ENCODE measurements at places on chromosomes 4 and X.
A peak's percentile ranks its signal among the peaks of the same experiment; 100 is the strongest.

- no peak for DNase-seq
Observed at GRCh38 chrX:132114607-132115006, 13.2 kb downstream of the FRMD7 start.

GRCh38 chrX:118552121-118552900 is 56.7 kb downstream of the DOCK11 start:
- DNase-seq, result no peak

DNA sequence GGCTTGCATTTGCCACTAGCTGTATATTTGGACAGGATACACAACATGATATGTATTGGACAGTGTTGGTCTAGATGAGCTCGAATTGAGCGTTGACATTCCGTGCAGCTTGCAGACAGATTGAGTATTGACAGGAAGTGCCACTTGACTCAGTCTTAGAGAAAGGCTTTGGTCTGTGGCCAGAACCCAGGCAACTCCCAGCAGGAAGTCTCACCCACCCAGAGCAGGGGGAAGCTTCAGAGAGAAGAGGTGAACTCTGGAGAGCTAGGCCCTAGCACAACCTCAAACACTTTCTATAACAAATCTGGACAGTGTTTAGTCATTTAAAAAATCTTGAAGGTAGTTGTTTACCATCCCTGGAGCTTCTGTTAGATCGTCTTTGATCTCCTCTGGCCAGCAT is 280.5 kb downstream of the FBXW7 start:
- DNase-seq, result peak; percentile 17

DNA sequence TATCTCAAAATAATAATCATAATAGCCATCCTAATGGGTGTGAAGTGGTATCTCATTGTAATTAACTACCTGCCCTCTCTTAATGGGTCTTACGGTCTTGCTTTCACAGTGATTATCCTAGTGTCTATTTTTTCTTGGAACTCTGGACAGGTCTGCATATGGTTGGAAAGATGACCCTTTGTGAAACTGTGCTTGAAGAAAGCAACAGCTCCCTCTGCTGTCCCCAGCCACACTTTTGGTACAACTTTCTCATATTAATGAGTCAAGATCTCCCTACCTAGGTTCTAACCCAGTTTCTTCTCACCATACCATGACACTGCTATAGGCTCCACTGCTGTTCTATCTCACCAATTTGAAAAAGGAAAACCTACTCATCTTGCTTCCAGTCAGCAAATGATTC is 2.4 kb downstream of the TFDP3 start:
- no peak for DNase-seq

GRCh38 chr4:122652379-122652778 is 31.5 kb upstream of the IL21 start:
- peak; percentile 15 for DNase-seq

DNA sequence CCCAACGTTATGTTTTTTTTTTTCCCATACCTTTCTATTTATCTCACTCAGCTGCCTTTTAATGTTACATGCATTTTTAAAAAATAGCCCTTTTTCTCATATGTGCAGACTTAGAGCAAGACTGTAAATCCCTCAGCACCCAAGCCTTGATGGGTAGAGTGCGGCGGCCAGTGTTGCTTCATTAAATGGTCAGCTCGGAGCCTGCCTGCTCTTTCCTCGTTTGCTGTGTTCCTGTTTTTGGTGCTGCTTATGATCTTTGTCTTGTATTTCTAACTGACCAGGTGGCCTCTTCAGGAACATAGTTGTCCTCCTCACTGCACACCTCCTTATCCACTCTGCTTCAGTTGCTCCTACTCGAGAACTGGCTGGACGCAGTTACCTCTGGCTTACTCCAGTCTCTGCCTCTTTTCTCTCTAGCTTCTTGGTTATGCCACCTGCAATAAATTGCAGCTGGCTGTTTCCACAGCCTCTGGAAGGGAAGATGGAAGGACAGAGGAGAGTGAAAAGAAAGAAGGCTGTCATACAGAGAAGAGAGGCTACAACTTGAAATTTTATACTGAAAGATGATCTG is 10.7 kb downstream of the RBPJ start:
- no peak for DNase-seq

- no peak for DNase-seq
Observed at GRCh38 chr4:41346306-41347061, 89.8 kb downstream of the UCHL1 start.

GRCh38 chr4:151114338-151114737 is 14.9 kb downstream of the RPS3A start:
- DNase-seq, result no peak

GRCh38 chr4:138035781-138036258 is 206.3 kb downstream of the SLC7A11 start:
- no peak for DNase-seq

- peak; percentile 23 for DNase-seq
Observed at GRCh38 chr4:100095729-100096595, 94.3 kb downstream of the DDIT4L start.

DNA sequence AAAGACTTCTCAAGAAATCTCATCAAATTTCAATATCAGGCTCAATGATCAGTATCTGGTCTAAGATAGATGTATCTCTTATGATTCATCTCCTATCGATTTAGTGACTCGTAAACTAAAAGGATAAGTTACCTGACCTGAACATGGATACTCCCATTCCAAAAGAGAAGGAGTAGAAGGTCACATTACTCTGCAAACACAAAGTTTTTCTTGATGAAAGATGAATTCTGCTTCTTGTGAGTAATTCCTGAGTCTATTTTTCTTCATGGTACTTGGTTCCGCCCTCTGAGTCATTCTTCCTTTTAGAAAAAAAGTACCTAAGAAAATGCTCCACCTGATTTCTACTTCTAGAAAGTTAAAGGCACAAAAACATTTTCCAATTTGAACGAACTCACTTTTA is 223.1 kb upstream of the SLIT2 start:
- no peak for DNase-seq

DNA sequence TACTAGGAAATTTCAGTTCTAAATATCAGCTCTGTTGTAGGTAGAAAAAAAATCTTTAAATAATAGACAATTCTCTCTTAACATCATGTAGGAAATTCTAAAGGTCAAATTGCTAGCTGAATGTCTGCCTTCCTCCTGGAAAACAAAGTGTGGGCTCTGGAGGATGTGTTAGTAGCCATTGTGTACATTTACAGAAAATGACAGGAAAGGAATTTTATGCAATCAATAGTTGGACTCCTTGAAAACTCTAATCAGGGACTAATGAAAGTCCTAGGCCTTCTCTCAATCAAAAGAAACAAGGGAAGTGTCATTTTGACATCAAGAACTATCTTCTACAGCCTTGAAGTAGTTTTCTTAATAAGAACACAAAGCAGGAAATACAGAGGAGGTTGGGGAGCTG is 174.6 kb downstream of the ANKRD50 start:
- DNase-seq, result no peak

DNA sequence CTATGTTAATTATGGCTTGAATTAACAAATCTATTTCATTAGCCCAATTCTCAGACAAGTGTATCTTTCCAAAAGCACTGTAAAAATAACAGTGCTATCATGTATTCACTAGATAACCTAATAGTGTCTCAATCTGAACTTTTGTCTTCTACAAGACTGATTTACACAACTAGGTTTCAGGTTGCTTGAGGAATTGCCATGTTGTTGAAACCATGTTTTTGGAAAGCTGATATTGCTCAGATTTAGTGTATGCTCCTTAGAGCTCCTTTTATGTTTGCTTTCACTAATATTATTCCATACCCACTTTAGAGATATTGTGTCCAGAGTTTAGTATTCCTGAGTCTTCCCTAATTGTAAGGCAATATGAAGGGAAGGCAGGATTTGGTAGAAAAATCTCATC is 70.6 kb downstream of the GPAT3 start:
- DNase-seq, result no peak

- no peak for DNase-seq
Observed at GRCh38 chrX:6363188-6363587, 134.5 kb upstream of the NLGN4X start.

GRCh38 chr4:112516066-112516470 is at the start of gene NEUROG2:
Gene NEUROG2, minus strand, starts transcription at chr4:112516180. Its CDS starts 705 bp downstream, at chr4:112515475.
- DNase-seq, result no peak

DNA sequence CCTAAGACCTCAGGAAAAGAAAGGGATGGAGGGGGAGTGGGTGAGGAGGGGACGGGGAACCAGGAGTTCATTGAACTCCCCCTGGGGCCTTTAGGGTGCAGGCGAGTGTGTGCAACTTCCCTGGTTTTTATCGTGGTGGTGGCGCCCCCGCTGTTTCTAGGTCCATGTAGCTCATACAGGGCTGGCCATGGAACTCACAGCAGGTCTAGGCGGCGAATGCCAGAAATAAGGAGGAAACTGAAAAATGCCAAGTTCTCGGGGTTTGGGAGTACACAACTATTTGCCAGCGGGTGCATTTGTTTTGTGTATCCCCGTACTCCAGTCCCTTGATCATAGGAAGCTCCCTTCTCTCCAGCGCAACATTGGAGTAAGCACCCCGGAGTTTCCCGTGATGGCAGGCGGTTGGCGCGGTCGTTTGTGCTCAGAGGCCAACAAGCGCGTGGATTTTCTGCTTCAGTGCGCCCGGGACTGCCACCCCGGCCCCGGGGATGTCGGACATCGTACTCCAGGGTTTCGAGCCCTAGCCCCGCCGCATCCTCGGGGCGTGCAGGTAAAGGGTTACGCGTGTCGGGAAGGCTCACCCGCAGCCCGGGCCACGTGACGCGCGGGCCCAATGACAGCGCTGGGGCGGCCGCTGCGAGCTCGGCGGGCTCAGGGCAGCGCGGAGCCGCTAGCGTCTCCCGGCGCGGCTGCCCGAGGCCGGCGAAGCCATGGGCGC is 208.9 kb downstream of the NWD2 start:
- peak; percentile 1 for DNase-seq

- no peak for DNase-seq
Observed at GRCh38 chr4:10013722-10014121, 7.6 kb downstream of the SLC2A9 start.

DNA sequence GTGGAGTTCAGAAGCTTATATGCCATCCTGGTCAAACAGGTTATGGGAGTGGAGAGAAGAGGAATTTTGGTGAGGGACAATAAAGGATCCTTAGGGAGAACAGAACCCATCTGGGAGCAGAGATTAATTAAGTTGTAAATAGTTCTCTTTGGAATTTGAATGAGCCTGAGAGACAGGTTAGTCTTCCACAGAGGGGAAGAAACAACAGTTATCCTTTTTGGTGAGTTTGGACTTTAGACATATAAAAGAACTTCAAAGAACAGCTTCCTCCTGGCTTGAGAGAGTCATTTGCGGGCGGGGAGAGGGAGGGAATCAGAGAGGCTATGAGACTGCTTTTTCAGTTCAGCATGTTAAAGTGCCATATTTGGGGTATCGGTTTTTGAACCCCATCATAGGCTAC is 793.3 kb upstream of the MAGEB2 start:
- no peak for DNase-seq

DNA sequence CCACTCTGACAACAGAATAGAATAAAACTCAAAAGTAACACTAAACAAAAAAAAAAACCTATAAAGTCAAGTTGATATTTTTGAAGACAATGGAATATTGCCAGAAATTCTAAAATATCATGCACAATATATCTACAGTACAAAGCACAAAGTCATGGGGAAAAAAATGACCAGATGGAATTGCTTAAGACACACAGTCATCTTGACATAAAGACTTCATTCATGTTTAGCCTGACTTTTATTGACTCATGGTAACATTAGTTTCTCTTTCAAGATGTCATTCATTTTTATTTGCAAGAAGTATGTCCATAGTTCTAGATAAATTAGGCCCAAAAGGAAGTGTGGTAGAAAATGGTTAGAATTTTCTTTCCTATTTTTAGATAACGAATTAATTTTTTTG is 259.1 kb downstream of the CAMK2D start:
- no peak for DNase-seq

GRCh38 chrX:136210806-136211205 is 40.4 kb downstream of the MAP7D3 start:
- no peak for DNase-seq

- no peak for DNase-seq
Observed at GRCh38 chr4:141246683-141247429, 26.2 kb downstream of the ZNF330 start.

- DNase-seq, result peak; percentile 41
Observed at GRCh38 chr4:186201535-186202230, 10.3 kb downstream of the CYP4V2 start.

DNA sequence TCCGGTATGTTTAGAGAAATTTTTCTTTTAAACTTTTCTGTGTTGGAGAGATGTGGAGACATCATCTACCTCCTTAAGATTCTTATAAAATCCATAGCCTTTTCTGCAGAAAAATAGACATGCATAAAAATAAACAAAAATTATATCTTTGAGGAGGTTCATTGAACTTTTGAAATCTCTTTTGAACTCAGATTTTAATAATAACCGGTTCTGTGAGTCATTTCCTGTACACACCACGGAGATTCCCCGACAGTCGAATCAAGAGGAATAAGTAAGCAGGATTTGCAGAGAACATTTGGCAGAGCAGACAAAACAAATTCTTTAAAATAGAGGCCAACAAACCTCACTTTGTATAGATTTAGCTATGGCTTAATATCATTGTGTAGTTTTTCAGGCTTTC is 918.7 kb upstream of the POU3F4 start:
- no peak for DNase-seq

DNA sequence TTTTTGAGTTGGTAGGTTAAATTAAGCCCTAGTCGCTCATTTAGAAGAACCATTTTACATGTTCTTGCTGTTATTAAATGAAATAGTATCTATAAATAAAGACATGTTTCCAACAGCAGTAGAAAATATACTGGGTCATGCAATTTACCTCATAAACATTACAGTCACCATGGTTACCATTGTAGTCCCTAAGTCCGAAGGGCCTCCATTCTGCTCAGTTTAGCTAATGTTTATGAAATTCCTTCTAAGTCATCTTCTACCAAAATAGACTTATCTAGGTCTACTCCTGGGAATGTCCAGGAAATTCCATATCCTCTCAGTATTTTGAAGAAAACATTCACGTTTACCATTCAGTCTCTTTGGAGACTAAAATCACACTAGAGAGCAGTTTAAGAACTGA is 292.5 kb upstream of the DCAF8L1 start:
- no peak for DNase-seq

- no peak for DNase-seq
Observed at GRCh38 chr4:25928379-25929297, 14.6 kb downstream of the SMIM20 start.

DNA sequence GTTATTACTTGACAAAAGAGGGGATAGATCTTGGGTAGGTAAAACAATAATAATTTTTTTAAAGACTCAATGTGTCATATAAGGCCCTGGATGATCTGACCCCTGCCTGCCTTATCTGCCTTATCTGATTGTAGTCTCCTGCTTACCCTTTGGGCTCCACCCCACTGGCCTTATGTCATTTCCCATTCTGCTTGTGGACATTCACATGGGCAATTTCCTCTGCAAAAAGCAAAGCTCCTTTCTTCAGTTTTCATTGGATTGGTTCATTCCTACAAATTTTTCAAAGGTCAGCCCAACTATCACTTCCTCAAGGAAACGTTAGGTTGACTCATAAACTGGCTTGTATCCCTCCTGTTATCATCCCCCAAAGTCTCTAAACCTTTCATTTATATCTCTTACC is 15.7 kb upstream of the TET2 start:
- DNase-seq, result no peak

Measured in activated T-helper 9 cell treated with anti-CD3 and anti-CD28 coated beads, Interleukin-2, amount 50 U/mL, for 16 hours (primary cell).